ENCODE measurements at places on chromosomes 3 and 15.

- no peak for DNase-seq
These were observed 5.7 kb downstream of the GHSR start for GRCh38 chr3:172442606-172443005.

DNA sequence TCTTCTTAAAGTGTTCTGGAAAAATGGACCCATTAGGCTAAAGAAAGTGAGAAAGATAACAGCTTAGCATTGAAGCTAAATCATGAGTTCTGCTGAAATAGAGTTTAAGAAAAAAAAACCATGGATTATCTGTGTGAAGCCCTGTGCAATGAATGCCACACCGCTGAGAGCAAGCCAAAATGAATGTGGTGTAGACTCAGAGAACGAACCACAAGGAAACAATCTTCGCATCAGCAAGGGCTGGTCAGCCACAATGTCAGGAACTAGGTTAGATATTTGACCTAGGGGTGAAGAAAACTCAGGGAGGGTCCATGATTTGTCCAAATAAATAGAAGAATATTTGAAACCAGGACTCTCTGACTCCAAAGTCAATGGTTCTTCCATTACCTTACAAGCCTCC, 91.4 kb upstream of the MEX3B start:
- no peak for DNase-seq

- no peak for DNase-seq
These were observed 27.7 kb upstream of the SLC4A7 start for GRCh38 chr3:27511724-27512422.

- DNase-seq, result no peak
These were observed 24.8 kb downstream of the UQCC5 start for GRCh38 chr3:52561028-52561747.

- no peak for DNase-seq
These were observed 10.3 kb upstream of the DIPK2A start for GRCh38 chr3:143961342-143961741.

- DNase-seq, result peak; percentile 54
These were observed 36.3 kb upstream of the MEX3B start for GRCh38 chr15:82081914-82082762.

All from kidney epithelial cell (primary cell).